Islet precursor cell (in vitro differentiated cells): ENCODE measurements at places on chromosomes 4 and X.

- DNase-seq = no peak
Observed at GRCh38 chr4:187251896-187252295, 528.2 kb upstream of the FAT1 start.

- DNase-seq = peak; percentile 79
Observed at GRCh38 chr4:83308672-83309071, 24.1 kb upstream of the COQ2 start.

- DNase-seq = no peak
Observed at GRCh38 chr4:72323227-72323626, 245.8 kb downstream of the ADAMTS3 start.

GRCh38 chr4:61540944-61541343, 340.8 kb downstream of the ADGRL3 start:
- DNase-seq = no peak

GRCh38 chr4:152962150-152962549, 26.0 kb downstream of the FHDC1 start:
- no peak for DNase-seq

DNA sequence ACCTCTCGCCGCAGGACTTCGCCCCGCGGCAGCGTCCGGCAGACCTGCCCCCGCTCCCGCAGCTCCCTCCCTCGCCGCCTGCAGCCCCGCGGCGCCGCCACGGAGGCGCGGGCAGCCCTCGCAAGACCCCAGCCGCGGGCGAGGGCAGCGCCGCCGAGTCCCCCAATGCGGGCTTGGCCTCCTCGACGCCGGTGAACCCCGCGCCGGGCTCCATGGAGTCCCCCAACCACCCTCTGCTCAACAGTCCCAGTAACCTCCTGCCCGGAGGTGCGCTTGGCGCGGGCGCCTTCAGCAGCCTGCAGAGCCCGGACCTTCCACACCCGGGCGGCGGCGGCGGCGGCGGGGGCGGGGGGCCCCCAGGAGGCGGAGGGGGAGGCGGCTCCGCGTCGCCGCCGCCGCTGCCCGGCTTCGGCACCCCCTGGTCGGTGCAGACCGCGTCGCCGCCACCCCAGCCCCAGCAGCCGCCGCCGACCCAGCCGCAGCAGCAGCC, 1.2 kb downstream of the CPEB2 start:
- no peak for DNase-seq

- no peak for DNase-seq
Observed at GRCh38 chr4:81632581-81633299, 161.0 kb upstream of the RASGEF1B start.

DNA sequence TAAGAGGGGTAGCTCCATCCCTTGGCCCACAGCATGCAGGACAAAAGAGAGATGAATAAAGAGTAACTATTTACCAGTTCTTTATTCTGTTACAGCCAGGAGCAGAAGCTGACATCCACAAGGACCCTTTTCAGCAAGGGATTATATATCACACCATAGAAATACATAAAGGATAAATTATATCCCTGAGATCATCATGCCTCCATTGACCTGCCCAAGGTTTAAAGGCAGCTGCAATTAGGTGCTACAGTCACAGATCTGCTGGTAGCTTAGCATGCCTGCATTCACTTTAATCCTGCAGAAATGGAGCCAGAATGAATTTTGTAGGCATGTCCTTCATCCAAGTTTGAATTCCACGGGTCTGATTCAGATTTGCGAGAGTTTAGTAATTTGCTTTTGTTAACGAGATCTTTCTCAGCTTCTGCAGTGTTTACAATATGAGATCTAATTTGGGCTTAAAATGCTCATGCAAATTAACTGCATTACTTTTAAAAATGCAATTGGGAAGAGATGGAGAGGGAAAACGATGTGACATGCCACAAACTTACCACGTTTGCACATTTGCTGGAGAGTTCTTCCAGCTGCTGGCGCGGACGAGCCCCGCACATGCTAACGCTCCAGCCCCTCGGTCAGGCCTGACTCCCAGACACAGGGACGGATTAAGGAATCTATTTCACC, 327.0 kb upstream of the NOCT start:
- DNase-seq = no peak

DNA sequence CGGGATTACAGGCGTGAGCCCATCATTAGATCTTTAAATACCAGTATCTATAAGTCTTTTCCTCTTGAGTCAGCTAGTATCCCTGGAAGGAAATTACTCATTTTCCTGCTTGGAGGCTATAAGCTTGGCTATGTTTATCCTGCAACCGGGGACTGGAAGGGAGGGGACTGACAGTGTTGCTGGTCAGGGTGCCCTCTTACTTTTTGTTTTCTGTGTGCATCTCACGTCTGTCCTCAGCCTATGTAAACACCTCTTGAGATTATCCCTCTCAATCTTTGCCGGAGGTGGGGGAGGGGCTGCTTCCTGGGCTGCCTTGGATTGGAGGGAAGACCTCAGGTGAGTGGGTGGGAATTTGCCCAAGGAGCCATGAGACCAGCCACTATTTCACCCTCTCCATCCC, 37.0 kb downstream of the HTT start:
- no peak for DNase-seq

DNA sequence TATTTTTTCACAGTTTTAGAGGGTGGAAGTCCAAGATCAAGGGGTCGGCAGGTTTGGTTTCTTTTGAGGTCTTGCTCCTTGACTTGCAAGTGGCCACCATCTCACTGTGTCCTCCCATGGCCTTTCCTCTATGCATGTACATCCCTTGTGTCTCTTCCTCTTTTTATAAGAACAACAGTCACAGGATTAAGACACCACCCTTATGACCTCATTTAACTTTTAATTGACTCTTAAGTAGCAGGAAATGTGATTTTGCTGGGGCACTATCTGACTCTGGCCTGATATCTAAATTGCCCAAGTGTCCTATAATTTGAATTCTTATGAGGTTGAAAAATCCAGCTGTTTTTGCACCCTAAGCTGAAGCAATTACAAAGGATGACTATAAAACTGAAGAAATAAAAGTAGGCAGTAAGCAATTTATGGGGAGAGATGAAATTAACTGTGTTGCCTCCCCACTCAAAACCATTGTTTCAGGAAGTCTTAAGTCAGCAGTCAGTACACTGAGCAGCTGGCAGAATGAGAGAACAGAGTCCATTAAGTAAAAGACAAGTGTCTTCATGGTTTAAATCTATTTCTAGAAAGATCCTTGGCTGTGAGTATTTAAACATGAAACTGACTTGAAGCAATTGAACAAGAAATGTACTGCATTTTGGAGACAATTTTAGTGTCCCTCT, 601.3 kb downstream of the SPRY1 start:
- no peak for DNase-seq

DNA sequence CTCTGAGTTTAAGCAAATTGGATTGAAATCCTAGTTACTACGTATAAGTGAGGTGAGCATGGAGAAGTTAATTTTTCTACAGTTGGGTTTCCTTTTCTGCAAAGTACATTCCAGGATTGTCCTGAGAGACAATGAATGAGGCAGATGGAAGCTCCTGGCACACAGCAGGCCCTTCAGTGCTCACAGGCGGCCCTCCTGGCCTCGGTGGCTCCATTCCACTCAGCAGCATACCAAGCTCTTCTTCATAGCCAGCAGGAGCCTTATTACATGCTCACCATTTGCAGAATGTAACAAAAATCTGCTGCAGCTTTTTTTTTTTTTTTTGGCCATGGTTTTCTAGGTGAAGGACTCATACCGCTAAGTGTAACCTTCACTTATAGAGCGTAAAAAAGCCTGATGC, 113.2 kb upstream of the FAM9B start:
- no peak for DNase-seq

DNA sequence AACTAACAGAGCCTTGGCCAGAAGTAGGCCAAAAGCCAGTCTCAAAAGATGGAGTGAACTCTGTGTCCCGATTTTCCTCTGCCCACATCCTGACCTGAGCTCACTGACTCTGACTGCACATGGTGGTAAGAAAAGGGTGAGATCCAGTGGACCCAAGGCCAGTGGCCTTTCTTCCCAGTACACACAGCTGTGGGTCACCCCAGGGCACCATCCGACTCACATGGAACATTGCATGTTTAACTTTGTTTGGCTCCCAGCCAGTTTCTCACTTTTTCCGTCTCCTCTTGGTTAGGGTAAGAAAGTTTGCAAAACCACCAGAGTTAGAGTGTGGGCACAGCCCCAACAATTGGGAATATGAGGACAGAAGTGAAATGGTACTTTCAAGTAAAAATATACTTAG, 69.8 kb downstream of the GAB1 start:
- peak; percentile 53 for DNase-seq

DNA sequence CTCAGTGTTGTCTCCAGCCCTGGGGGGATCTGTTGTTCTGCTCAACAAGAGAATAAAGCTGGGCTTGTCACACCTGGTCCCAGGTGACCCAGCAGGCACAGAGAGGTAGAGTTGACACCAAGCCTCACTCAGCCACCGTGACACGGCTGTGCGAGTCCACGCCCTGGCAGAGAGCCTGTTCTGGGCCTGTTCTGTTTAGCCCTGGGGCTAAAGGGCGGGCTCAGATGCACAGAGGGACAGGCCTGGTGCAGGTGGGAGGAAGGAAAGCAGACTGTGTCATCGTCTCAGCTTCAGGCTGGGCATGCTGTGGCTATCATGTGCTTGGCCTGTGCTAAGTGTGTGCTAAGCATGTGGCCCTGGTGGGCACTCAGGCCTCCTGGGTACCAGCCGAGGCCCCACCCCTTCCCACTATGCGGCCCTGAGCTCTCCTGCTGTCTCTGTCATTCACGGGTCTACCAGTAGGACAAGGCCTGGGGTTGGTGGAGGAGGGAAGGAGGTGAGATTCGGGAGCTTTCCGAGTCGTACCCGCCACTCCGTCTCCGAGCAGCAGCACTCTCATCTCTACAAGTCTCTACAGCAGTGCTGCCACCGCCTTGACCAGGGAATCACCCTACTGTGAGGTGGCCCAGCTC, 10.8 kb downstream of the WFS1 start:
- peak; percentile 78 for DNase-seq

GRCh38 chr4:140286456-140286855, 87.0 kb upstream of the SCOC start:
- no peak for DNase-seq

- DNase-seq = no peak
Observed at GRCh38 chr4:101993002-101993841, 202.7 kb downstream of the BANK1 start.

DNA sequence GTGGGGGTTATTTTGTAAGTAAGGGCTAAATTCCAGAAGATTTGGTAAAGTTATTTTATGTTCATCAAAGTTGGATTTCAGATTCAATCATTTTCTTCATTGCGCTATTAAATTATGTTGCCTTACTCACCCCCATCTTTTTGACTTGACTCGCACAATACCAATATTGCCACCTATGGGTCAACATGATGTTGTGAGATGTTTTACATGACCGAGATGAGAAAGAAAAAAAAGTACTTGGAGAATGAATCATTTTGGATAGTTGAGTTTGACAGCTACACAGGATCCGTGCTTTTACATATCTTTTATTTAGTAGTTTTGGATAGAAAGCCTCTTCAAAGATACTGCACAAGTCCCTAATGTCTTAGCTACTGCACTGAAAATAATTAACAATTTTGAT, 224.2 kb upstream of the EMCN start:
- DNase-seq = no peak

DNA sequence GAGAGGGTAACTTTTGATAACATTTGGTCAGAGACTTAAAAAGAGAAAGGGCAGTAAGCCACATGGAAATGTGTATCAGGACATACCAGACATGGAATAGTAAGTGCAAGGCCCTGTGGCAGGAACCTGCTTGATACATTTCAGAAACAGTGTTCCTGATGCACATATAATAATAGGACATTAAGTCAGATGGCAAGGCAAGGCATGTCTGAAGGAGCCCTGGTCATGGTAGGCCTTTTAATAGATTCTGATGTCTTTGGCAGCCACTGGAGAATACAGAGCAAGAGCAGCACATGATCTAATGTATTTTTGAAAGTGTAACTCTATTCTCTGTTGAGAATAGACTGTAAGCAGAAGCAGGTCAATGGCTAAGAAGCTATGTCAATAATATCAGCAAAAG, 279.7 kb downstream of the CAMK2D start:
- no peak for DNase-seq

DNA sequence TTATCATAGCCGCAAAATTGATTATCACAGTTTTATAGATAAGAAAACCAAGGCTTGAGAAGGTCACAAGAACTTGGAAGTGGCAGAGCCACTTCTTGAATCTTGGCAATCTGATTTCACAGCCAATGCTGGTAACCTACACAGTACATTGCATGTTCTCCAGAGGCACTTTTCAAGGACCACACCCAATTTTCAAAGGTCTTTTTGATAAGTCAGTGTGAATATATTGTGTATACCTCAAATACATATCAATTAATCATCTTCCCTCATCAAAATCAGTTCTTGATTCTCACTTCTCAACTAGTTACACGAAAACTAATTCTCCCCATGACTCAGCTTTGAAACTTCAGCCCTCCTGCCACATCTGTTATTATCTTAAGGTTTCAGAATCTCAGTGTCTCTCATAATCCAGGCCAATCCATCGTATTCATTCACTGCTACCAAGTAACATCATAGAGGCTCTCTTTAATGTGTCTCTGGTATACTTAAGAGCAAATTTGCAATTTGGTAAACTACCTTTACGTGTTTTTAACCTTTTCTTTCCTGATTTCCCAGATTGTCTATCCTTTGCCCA, 16.8 kb downstream of the CAMK2D start:
- DNase-seq = no peak

GRCh38 chr4:64156253-64156652, 253.0 kb downstream of the TECRL start:
- no peak for DNase-seq
